Stimulated activated CD4-positive, alpha-beta T cell treated with anti-CD3 and anti-CD28 coated beads, Interleukin-1b, Interleukin-23, amount 100 ng/mL, for 24 hours (primary cell): ENCODE measurements at places on chromosomes 2 and 18.

DNA sequence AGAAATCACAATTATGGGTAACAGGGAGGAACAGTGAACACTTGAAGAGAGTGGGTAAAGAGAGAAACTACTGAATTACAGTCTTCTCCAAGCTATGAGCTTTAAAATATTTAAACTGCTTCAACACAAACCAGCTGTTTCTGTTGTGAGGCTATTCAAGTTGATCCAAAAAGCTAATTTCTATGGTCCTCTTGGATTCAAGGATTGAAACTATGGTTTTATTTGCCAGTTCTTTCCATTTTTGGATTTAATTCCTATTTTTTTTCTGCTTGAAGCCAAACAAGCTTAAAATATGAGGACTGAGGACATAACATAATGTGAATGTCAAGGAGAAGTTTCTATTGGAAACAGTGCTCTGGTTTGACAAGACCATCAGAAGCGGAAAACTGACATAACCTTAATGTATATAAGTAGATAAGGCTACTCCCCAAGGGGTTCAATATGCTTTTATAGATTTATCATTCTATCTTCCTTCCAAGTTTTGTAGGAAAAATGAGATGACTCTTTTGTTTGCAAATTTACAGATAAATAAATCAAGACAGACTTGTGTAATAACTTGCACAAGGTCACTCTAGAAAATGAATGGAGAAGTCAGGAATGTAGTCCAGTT, 60.7 kb upstream of the AQP4 start:
- no peak for DNase-seq

- DNase-seq = no peak
Measured at GRCh38 chr2:165815299-165816141, 21.5 kb upstream of the GALNT3 start.

- DNase-seq = no peak
Measured at GRCh38 chr2:202941771-202942170, 29.7 kb downstream of the CARF start.

GRCh38 chr2:25649786-25650185, 23.6 kb downstream of the DTNB start:
- DNase-seq = no peak

DNA sequence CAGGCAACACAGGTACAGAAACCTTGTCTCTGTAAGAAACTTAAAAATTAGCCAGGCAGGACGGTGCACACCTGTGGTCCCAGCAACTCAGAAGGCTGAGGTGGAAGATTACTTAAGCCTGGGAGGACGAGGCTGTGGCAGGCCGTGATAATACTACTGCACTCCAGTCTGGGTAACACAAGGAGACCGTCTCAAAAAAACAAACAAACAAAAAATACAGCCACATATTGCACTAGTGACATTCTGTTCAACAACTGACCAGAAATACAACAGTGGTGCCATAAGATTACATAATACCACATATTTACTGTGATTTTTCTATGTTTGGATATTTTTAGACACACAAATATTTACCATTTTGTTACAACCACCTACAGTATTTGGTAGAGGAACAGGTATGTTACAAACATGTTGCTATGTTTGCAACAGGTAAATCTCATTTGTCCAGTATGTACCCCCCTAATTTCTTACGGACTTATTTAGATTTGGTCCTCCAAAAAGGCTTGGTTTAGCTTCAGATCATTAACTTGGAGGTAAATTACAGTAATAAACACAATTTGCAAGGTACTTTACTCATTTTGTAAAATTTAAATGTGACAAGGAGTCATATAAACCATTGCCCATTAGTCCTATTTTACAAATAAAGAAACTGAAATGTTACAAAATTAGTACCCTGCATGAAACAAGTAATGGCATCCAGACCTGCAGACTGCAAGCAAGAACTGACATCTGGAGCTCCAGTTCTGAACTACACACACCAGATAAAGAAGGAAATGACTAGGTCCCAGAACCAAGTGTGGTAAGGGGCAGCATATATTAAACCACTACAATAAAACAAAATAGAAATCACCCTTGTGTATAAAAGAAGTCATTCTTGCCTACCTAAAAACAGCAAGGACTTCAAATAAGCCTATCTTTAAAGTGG, 36.8 kb downstream of the TRIP12 start:
- no peak for DNase-seq

DNA sequence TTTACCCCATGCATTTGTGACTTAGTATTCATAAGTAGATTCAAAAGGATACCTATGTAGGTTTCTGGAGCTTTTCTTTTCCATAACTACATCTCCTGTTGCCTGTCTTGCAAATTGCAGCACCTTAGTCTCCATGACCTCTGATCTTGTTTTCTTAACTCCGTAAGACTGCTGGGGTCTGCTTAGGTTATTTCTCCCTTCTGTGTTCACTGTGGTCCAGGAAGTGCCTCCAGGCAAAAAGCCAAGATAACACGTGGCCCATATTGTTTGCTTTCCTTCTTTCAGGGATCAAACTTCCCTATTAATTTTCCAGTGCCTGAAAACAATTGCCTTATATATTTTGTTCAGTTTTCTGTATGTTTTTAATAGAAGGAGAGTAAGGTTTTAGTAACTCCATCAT, 86.4 kb downstream of the GCA start:
- DNase-seq = no peak

DNA sequence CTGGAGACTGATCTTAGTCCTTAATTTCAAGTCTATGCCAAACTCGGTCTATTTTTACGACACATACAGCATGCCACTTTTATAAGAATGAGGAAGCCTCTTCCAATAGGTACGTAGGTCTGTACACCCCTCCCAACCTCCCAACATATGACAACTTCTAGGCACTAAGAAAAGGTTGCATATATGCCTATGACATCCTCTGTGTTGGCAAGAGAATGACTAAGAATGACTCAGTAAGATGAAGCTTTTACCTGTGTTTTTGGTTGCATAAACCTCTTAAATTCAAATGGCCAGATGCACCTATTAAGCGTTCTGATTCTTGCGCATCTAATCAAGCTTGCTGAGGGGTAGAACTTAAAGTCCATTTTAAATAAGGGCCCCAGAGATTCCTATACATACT, 586.4 kb upstream of the ZEB2 start:
- DNase-seq = no peak

- DNase-seq = no peak
Measured at GRCh38 chr2:136362676-136363390, 244.9 kb upstream of the CXCR4 start.

DNA sequence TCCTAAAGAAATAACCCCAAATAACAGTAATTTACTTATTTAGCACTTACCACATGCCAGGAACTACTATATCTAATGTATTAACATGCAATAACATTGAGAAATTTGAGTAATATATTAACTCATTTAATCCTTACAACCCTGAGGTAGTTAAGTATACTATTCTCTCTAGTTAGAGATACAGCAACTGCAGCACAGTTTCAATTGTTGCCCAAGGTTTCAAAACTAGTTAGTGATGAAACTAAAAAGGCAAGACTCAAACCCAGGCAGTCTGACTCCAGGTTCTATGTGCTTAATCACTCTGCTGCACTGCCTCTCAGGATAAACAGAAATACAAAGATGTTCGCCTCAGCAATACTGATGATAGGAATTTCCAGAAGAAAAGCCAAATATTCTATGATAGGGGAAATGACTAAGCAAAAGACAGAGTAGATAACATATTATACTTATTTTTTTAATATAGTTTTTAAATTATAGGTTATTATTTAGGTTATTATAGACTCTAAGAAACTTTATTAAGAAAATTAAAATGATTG, 88.0 kb downstream of the SS18 start:
- no peak for DNase-seq

DNA sequence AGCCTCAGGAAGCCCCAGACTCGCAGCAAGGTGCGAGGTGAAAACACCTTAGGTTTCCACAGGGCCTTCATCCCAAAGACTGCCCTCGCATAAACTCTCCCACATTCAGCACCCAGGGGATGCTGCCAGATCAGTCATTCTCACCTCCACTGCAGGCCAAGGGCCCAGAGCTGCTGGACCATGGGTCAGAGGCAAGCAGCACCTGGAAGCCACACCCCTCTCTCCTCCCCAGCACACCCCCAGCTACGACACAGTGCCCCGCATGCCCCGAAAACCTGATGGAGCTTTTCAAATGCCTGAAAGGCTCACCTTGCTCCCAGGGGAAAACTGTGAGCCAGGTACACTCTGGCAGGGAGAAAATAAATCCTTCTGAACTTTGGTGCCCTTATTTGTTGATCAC, 31.9 kb upstream of the LDLRAD4 start:
- no peak for DNase-seq

DNA sequence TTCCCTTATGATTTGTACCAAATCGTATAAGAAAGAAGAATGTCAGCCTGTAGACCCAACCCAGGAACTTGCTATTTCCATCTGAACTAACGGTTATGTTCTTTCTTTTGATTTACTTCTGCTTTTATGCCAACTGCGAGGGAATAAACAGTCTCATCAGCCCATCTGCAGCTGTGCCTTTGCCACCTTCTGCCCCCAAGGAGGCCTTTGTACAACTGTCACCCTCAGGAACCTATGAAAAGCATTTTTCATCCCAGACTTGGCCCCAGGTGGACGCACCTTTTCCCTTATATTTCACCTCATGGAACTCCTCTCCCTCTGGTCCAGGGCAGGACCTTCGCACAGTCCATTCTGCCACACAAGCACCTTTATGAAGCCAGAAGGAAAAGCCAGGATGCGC, 109.8 kb downstream of the AOX1 start:
- no peak for DNase-seq

DNA sequence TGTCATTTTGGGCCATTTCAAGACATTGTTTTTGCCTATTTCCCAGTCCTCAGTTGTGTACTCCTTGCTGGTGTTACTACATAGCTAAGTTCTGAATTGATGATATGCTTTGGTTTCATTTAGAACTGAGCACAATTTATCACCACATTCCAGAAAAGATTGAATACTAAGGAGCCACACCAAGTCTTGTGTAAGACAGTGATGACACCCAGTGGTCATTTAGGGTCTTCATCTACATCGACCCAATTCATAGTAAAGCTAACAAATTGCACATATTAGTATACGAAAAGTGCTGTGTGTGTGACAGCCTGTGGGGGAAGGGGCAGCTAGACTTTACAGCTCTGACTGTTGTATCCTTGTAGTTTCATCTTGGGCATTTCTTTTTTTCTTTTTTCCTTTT, 10.9 kb upstream of the DLX2 start:
- DNase-seq = no peak

DNA sequence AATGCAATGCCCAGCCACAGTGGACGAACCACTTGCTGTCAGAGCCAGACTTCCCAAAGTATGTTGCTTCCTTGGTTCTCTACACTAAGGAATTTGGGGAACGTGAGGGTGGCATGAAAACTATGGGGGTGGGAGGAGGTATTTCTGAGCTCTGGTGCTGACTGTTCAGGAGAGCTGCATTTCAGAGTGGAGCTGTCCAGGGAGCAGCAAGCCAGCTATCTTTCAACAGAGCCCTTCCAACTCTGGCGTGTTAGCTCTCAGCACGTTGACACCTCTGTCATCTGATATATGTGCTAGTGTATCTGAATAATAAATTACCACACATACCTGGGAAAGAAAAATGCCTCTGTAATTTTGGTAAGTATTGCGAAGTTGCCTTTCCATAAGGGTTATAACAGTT, 66.1 kb downstream of the SAP130 start:
- no peak for DNase-seq

DNA sequence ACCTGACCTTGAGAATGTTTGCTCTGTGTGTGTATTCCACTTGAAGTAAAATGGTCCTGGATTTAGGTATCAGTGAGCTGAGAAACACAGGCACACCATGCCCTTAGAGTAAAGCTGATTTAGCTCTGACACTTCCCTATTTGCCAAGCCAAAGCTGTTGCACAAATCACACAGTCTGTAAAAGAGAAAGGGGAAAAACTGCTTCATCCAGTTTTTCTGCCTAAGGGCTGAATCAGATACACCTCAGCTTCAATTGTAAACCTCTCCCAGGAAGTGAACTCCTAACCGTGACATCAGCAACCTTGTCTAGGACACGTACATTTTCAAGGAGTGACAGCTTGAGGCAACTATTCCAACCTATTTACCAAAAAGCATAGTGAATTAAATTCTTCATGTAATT, 150.4 kb downstream of the NR4A2 start:
- DNase-seq = no peak

DNA sequence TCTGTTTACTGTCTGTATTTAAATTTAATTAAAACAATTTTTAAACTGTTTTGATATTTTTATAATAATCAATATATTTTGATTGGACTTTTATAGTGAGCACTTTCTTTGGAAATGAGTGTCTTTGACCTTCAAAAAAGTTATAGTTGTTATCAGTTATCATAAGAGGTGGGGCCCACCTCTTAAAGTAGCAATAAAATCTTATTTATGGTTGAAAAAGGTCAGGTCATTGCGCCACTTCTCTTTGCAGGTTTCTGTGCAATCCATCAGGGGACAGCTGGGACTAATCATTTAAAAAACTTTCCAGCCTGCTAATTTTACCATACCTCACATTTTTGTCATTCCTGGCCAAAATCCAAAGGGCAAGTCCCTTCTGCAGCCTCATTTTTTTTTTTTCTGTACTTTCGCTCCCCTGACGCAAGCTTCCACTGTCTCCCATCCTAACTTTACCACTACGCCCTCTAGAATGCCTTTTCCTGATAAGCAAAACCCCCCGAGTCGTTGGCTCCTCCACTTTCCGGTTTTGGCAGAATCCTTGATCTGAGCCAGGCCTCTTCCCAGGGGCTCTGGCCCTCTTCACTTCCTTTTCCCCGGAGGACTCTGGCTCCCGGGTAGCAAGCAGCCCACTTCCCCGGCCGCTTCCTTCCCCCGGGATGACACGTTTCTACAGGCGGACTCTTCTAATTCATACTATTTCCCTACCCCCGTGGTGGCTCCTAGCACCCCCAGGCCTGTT, 1.1 kb upstream of the SEH1L start:
- peak; percentile 3 for DNase-seq

GRCh38 chr2:176174824-176175708, 13.4 kb upstream of the HOXD1 start:
- DNase-seq = no peak

DNA sequence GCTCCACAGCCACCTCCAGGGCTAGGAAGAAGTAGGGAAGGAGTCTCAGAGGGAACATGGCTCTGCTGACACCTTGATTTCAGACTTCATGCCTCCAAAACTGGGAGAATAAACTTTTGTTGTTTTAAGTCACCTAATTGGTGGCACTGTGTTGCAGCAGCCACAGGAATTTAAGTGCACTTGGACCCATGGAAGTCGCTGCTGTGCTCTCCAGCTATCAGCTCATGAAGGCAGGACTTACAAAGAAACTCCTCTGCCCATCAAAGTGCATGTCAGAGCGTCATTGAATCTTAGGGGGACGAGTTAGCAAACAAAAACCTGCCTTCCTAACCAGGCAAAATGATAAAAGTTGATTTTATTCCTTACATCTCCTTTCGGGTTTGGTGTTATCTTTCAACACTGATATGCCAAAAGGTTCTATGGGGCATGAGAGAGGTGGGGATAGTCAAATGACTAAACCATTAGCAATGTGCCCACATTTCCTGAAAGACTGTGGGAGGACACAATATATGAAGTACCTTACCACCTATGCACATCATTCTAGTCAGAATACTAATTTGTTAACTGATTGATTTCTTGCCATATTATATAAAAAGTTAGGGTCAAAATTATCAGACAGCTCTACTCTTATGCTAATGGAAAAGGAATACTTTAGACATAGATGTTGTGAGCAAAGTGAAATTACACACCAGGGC, 235.8 kb upstream of the TNP1 start:
- DNase-seq = no peak
